A172 (cell line): ENCODE measurements at places on chromosomes 7 and 10.
A peak's percentile ranks its signal among the peaks of the same experiment; 100 is the strongest.

DNA sequence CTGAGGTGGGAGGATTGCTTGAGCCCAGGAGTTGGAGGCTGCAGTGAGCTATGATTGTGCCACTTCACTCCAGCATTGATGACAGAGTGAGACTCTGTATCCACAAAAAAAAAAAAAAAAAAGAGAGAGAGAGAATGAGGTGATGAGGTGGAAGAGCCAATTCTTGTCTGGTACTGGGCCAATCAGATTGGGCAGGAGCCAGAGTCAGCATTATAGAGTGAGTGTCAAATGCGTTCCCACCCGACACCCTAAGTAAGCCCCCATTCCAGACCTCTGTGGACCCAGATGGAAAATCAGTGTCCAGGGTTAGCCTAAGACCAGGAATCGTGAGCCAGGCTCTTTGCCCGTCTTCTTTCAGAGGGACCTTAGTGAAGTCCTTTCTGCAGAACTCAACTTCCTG is 83.9 kb downstream of the WIPF3 start:
- no peak for DNase-seq

DNA sequence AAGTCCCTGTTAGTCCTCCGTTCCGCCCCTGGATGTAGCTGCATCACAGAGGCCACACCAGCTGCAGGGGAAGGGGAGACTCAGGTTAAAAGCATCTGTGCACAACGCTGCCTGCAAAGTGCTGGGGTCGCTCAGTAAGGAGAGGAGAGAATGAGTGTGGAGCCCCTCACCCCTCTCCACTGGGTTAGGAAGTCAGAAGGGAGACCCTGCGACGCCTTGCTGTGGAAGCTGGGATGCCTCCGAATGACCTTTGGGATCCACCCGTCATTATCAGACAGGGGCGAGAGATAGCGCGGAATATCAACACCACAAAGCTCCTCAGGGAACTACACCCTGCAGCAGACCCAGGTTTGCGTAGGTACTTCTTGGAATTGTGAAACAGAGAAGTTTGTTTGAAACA is 167.7 kb upstream of the SHH start:
- DNase-seq = no peak

DNA sequence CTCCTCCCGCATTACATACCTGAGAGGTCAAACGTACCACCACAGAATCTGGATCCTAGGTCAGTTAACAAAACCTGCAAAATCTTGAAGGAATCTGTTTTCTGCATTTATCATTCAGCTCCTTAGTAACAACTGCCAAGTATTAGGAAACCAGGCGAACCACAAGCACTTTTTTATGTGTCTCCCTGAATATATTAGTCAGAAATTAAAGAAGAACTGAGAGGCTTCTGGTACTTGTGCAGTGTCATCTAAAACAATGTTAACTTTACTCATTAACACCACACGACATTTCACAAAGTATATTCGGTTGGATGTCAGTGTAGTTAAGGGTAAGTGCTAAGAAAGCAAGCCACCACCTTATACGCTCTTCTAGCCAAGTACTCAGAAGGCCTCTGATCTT is 2.5 kb downstream of the CCDC6 start:
- no peak for DNase-seq

- no peak for DNase-seq
These were observed 59.4 kb upstream of the CAMK2B start for GRCh38 chr7:44384586-44385433.

DNA sequence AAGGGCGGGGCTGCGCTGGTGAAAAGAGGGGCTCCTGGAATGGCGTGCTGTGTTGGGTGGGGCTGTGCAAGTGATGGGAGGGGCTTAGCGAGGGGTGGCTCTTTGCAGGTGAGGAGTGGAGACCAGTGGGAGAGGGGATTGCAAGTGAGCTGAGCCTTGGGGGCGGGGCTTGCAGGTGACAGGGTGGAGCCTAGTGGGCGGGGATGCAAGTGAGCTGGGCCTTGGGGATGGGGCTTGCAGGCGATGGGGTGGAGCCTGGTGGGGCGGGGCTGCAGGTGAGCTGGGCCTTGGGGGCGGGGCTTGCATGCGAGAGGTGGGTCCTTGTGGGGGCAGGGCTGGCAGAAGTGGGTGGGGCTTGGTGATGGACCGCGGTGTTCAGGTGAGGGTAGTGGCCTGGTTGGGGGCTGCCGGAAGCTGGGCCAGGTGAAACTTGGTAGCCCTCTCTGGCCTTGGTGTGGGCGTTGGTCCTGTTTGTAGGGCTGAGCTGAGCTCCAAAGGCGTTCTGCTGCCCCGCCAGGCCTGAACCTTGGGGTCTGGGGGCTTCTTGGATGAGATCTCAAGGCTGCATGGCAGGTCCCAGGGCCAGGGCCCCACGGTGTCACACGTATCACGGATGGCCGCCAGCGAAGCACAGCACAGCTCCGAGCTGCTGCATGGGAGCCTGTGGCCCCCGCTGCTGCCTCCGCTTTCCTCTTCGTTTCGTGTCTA is 743 bp upstream of the PITRM1 start:
- no peak for DNase-seq

- no peak for DNase-seq
These were observed 55.9 kb downstream of the CREB3L2 start for GRCh38 chr7:137946011-137946410.

- no peak for DNase-seq
These were observed 164.6 kb downstream of the AUTS2 start for GRCh38 chr7:69762821-69763352.

GRCh38 chr7:24143547-24143946 is 140.4 kb upstream of the NPY start:
- peak; percentile 88 for DNase-seq

- DNase-seq = no peak
These were observed 81.5 kb downstream of the ARL4A start for GRCh38 chr7:12768948-12769347.

DNA sequence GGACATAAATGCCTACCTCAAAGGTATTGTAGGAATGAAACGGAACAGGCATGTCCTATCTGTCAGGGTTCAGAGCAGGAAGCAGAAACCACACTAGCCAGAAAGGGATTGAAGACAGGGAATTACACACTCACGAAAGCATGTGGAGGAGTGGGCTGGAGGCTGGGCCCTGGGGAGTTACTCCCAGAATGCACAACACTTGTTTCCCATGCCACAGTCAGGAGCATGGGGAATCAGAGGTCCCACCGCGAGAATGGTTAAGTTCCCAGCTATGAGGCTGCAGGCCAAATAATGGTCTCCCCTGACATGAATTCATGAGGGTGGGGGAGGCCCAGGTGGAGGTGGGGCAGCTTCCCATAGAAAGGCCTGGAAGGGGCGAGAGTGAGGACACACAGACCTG is 212.7 kb downstream of the HERPUD2 start:
- no peak for DNase-seq

- no peak for DNase-seq
These were observed 133.3 kb upstream of the NAMPT start for GRCh38 chr7:106418094-106418493.

- DNase-seq = no peak
These were observed 110.3 kb downstream of the VPS41 start for GRCh38 chr7:38798552-38799267.

DNA sequence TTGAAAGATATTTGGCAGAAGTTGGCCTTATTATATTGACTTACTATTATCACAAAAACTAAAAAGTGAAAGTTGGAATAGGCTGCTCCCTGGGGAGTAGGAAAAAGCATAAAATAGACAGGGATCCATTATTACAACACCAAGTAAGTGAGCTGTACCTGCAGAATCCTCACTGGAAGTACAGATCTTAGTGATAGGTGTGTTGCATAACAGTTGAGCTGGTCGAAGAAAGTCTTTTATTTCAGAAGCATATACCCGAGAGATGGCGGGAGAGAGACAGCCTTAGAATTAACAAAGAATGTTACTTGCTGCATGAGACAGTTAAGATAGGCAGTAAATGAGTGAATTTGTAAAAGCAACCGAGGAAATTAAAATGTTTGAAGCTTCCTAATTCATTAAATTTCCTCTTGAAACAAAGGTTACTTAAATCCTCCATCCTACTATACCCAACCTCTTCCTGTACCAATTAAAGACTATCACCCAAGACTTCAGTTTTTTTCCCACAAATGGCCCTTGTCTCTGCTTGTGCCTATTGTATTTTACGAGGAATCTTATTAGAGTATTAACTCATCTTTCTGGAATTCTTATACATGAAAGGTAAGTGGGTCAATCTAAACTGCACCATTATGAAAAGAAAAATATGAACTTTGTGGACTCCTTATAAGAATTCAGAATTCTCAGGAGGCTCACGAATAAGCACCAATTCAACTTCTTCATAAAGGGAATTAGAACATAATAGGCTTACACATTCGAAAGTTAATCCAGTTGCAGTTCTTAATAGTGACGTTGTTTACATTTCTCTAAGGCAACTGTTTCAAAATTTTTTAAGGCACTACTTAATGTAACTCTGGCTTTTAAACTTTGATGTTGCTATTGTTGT is 56.2 kb downstream of the CREM start:
- no peak for DNase-seq

GRCh38 chr10:23917251-23917840 is 291.6 kb upstream of the KIAA1217 start:
- DNase-seq = no peak

DNA sequence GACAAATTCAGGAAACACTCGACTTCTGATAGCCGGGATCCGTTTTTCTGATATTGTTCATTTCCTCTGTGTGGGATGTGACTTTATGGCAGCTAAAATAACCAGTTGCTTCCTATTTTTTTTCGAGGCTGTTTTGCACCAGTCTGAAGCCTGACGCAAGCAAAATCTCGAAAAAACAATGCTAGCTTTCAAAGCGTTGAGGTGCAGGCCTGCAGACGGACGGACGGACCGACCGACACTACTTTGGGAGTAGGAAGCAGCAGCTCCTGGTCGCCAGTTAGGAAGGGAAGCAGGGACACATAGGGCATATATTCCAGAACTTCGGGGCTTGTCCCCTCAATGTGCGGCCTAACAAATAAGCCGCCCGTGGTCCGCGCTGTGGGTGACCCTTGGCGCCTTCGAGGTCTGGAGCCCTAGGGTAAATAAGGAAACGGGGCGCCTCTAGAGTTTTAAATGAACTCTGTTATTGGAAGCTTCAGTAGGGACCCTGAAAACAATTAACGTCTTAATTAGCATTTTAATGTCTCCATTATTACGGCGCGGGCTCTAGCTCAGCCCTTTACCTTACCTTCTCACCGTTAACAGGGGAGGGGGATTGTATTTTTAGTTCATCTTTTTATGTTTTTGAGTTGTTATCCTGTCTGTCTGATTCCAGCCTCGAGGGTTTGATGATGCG is 1.3 kb downstream of the HHEX start:
- DNase-seq = no peak

GRCh38 chr7:117871778-117872538 is 1.3 kb downstream of the CTTNBP2 start:
- DNase-seq = no peak

GRCh38 chr7:13990319-13990983 is 985 bp upstream of the ETV1 start:
- peak; percentile 58 for DNase-seq

- no peak for DNase-seq
These were observed 26.5 kb upstream of the PPP1R3A start for GRCh38 chr7:113945018-113945938.

DNA sequence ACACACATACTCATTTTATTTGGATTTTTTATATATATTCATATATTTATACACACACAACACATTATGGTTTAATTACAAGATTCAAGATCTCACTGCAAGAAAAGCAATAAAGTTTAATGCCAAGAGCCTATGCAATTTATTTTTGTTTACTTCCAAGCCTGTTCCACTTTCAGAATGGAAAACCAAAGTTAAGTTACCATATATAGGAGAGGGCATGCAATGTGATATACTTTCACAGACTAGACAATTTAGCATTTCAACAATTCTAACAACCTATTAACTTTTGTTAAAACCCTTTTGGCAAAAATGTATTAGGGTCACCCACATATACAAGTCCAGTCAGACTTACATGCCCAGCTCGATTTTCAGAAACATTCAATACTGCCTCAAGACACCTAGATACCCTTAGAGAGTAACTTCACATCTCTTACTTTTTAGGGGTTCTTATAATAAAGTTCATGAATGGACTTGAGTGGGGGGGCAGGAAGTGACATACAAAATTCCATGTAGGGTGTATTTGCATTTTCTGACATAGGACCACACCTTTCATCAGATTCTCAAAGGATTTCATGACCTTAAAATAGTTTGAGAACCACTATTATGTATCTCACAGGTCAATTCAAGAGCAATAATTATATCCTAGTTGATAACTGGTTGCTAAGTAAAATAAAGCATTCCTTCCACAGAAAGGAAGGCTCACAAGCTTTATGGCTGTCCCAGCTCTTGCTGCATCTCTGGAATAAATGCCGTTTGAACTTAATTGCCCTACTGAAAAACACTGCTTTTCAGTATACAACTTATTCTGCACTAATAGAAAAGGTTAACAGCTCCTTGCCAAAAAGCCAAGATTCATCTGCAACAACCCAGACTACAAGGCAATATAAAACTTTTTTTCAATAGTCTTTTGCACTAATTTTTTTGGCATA is 2.5 kb downstream of the P4HA1 start:
- no peak for DNase-seq

- no peak for DNase-seq
These were observed 80.1 kb upstream of the RPA3 start for GRCh38 chr7:7798510-7798909.

GRCh38 chr7:2774280-2774679 is 69.8 kb downstream of the GNA12 start:
- no peak for DNase-seq

DNA sequence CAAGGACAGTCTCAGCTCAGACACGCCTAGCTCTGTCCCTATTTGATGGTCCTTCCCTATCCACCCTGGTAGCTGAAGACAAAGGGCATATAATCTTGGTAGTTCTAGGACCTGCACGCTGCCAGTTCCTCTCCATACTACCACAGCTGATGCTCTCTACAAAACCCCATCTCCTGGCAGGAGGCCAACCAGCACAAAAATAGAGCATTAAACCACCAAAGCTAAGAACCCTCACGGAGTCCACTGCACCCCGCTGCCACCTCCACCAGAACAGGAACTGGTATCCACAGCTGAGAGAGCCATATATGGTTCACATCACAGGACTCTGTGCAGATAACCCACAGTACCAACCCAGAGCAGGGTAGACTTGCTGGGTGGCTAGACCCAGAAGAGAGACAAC is 299.4 kb downstream of the LRRTM3 start:
- DNase-seq = no peak

DNA sequence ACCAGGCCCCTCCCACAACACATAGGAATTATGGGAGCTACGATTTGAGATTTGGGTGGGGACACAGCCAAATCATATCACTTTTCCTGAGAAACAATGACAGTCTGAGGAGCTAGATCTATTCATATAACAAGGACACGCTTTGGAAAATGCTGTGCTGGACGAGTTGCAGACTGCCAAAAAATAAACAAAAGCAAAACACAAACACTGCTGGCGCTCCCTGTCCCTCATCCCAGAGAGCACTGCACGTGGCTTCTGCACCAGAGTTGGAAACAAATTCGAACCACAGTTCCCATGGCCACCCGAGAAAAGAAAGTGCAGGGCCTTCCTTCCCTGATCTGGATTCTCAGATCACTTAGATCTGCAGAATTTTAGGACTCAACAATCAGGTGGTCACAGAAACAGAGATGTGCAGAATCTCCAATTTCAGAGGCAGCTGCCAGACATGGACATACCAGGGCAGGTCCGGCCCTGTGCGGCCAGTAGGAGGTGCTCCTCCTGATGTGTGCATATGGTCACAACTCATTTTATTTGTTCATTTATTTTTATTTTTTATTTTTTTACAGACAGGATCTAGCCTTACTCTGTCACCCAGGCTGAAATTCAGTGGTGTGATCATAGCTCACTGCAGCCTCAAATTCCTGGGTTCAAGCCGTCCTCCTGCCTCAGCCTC is 35.2 kb upstream of the ECHDC3 start:
- DNase-seq = no peak
